Activated CD4-positive, alpha-beta T cell treated with anti-CD3 and anti-CD28 coated beads for 24 hours (primary cell): ENCODE measurements at places on chromosomes 6 and 20.
A peak's percentile ranks its signal among the peaks of the same experiment; 100 is the strongest.

GRCh38 chr6:89025633-89026032 lies 54.9 kb upstream of the PNRC1 start:
- DNase-seq = no peak

- DNase-seq = no peak
These were observed 6.9 kb downstream of the PSMG4 start for GRCh38 chr6:3265671-3266070.

GRCh38 chr6:148309301-148309700 lies 33.3 kb upstream of the SASH1 start:
- no peak for DNase-seq

- DNase-seq = no peak
These were observed 20.2 kb downstream of the SHLD1 start for GRCh38 chr20:5770231-5770986.

GRCh38 chr20:18279242-18279641 lies 9.1 kb upstream of the ZNF133 start:
- DNase-seq = no peak

GRCh38 chr6:77292564-77293546 lies 170.4 kb downstream of the HTR1B start:
- DNase-seq = no peak

GRCh38 chr6:36735110-36736071 lies 37.8 kb downstream of the RAB44 start:
- no peak for DNase-seq

DNA sequence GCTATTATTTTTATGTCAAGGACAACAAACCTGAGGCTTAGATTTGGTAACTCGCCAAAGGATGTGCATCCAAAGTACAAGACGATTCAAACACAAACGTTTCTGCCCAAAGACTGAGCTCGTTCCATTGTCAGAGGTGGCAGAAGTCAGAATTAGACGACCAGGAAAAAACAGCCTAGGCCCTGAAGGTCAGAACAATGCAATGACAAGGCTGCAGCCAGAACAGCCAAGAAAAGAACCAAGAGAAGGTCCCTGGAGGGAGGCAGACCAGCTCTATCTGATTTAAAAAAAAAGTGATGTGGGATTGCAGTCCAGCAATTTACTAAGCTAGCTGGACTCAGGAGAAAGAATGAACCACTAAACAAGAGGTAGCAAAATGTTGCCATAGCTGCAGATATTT lies 54.2 kb downstream of the NCOA7 start:
- DNase-seq = no peak

DNA sequence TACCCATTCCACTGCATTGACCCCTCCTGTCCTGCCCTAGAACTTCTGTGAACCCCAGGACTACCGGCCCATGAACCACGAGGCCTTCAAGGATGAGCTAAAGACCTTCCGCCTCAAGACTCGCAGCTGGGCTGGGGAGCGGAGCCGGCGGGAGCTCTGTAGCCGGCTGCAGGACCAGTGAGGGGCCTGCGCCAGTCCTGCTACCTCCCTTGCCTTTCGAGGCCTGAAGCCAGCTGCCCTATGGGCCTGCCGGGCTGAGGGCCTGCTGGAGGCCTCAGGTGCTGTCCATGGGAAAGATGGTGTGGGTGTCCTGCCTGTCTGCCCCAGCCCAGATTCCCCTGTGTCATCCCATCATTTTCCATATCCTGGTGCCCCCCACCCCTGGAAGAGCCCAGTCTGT lies 8.7 kb downstream of the CDC25B start:
- DNase-seq = no peak

DNA sequence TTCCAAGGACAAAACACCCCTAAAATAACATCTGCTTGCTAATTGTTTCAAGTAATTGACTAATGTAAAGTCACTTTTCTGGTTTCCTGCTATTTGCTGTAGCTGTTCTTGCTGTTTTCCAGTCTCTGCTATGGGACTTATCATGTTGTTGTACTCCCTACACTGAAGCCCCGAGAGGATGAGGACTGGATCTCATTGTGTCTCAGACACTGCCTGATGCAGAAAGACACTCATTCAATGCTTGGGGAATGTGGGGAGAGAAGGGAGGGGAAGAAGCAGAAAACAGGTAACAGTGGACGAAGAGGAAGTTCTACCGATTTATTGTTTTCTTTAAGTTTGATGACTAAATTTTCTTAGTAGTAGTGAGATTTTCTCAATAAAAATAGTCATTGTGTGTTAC lies 79.8 kb downstream of the DOK5 start:
- no peak for DNase-seq

GRCh38 chr6:64113704-64114103 lies 478.1 kb downstream of the PHF3 start:
- no peak for DNase-seq

- DNase-seq = no peak
These were observed 45.4 kb upstream of the SPTLC3 start for GRCh38 chr20:12963416-12963815.

- no peak for DNase-seq
These were observed 25.1 kb upstream of the SLC17A3 start for GRCh38 chr6:25899123-25899522.

- DNase-seq = no peak
These were observed 49.9 kb downstream of the RIN2 start for GRCh38 chr20:19807946-19808330.

GRCh38 chr6:35343835-35344550 lies 1.6 kb downstream of the PPARD start:
- DNase-seq = no peak

DNA sequence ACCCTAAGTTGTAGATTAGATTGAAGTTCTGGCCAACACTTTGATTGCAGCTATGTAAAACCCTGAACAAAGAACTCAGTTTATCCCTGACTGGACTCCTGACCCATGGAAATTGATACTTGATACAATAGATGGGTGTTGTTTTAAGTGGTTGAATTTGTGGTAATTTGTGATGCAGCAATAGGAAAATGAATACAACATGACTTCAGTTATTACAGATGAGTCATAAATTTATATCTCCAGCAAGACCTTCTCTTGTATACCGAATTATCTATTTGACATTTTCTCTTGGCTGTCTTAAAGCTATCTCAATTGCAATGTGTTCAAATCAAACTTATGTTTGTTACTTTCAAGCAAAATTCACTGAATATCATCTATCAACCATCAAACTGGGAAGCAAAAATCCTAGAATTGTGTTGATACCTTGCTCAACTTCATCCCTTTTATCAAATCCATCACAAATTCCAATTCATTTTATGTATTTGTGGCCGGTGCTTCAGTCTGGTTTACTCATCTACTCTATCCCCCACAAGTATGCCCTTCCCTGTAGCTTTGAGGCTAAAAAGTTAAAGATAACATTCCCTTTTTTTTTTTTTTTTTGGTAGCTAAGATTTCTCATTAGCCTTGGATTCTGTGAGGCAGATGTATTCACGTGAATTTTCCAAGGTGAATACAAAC lies 129.4 kb upstream of the CENPW start:
- no peak for DNase-seq

- no peak for DNase-seq
These were observed 118.5 kb downstream of the PDSS2 start for GRCh38 chr6:107340881-107341280.

DNA sequence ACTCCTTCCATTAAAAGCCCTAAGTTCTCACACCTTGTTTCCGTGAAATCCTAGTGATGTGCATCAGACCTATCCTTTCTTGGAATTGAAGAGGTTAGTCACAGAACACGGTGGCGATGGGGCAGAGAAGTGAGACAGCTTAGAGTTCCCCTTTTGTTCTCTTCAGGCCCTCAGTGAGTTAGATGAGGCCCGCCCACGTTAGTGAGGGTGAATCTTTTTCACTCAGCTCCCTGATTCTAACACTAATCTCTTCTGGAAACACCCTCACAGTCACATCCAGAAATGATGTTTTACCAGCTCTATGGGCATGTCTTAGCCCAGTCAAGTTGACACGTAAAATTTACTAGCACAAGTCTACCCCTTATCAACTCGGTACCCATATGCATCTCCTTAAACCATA lies 172.7 kb upstream of the NOX3 start:
- peak; percentile 18 for DNase-seq

DNA sequence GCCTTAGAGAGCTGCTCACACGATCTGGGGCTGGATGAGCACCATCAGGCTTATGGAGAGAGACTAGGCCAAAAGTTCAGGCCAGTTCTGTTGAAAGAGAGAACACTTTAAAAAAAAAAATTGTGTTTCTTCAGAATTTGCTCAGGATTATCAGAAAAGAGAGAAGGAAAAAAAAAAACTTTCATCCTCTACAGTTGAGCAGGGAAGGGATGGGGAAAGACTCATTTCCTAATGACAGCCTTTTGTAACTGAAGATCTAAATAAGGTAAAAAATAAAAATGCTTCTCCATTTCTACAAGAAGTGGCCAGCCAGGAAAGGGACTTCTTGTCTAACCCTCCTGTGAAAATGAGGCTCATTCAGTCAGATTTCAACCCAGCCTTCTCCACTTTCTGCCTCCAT lies 134.8 kb downstream of the LY86 start:
- DNase-seq = no peak

- no peak for DNase-seq
These were observed 22.0 kb upstream of the VSTM2L start for GRCh38 chr20:37880726-37881591.

DNA sequence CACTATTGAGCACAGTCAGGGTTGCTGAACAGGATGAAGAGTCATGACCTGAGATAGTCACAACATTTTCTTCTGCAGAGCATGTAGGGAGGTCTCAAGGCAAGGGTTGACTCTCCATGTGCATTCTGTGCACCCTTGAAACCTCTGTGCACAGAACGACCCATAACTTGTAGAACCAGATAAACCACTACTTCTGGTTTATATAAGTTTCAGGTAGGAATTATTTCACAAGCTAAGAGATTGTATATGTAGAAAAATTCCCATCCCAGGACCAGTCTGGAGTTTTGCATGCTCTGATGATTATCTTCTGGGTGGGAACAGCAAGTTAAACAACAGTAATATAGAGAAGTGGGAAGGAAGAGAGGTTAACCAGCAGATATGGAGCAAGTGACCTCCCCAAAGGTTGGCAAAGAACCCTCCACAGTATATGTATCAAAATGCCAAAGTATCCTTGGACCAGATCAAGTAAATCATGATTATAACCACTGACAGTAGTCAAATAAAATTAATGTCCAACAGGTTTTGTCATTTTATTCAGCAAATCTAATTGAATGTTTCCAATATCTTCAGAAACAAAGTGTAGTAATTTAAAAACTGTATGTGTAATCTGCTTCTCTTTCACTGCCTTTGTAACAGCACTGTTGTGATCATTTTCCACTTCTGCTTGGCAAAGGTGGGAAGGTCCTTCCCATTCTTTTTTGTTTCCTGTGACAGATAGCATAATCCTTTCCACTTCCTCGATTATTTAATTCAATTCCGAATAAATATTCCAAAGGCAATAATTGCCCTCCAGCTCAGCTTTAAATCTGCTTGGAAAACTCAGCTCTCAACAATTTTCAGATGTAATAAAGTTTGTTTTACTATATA lies 104.4 kb downstream of the SYNE1 start:
- DNase-seq = no peak

DNA sequence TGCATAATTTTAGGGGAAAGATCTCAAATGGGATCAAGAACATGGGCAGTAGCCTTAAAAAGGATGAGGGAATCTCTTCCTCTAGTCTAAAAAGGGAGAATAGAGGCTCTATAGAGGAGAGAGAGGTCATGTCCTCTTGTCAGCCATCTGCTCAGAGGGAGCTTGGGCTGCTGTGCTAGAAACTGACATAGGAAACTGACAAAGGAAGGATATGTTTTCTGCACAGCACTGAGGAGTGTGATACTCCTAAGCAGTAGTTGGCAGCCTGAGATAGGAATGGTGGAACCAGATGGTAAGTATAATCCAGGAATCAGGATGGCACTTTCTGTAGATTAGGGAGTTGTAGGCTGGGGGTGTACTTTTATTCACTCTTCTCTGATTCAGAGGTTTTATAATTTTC lies 59.2 kb downstream of the PTPRA start:
- DNase-seq = no peak

DNA sequence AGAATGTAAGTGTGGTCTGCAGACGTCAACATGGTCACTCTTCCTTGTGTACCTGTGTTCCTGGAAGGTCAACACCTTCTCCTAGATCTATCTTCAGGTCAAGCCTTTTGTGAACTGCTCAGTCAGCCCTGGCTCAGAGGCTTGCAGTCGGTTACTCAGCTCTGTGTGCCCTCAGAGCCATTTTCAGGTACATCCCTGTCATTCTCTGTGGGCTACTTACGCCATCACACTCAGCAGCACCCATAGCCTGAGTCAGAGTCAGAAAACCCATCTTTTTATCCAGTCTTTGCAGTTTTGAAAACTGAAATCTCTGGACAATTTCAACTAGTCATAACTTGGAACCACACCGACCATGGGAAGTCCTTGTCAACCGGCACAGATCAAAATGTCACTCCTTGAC lies 35.3 kb downstream of the TGM3 start:
- no peak for DNase-seq

DNA sequence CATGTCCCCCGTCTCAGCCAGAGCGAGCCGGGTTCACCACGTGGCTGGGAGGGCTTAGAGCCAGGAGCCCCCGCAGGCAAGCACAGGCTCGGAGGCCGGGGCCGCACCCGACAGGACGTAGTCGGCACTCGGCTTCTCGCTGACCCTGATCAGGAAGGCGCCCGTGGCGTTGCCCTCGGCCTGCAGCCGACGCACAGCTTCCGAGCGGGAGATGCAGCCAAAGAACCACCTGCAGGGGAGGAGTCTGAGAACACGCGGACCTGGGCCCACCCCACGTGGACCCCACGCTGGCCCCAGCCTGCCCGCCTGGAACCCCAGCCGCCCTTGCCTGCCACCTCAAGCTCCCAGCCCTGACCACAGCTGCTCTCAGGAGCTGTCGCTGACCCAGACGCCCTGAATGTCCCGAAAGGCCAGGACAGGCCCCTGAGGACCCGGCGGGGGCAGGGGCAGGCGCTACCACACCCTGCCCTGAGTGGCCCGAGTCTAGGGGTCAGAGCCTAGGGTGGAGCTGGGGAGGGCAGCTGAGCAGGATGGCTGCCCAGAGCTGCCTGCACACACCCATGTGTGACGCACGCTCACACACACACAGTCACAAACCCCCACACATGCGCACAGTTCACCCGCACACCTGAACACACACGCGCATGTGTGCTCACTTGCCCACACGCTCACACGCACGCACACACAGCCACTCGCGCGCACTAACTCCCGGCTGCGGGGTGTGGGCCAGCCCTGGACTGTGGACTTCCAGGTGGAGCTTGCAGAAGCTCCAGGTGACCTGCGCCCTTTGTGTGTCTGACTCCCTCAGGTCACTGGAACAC lies 2.1 kb downstream of the PTK6 start:
- DNase-seq = no peak

- no peak for DNase-seq
These were observed 29.5 kb upstream of the PKIB start for GRCh38 chr6:122580737-122581136.

GRCh38 chr20:14568225-14568624 lies 230.8 kb upstream of the FLRT3 start:
- no peak for DNase-seq

GRCh38 chr6:155066361-155066760 lies 71.2 kb downstream of the TIAM2 start:
- no peak for DNase-seq

- DNase-seq = no peak
These were observed 178.4 kb upstream of the SUPT3H start for GRCh38 chr6:45555981-45556771.

- no peak for DNase-seq
These were observed 9.5 kb upstream of the DNAJC5 start for GRCh38 chr20:63885264-63886053.
